ENCODE measurements at places on chromosomes 12 and 14.

- DNase-seq = no peak
These were observed 943 bp upstream of the MGAT4C start for GRCh38 chr12:86257134-86257533.

GRCh38 chr12:116647813-116648212 is 88.6 kb downstream of the MAP1LC3B2 start:
- no peak for DNase-seq

DNA sequence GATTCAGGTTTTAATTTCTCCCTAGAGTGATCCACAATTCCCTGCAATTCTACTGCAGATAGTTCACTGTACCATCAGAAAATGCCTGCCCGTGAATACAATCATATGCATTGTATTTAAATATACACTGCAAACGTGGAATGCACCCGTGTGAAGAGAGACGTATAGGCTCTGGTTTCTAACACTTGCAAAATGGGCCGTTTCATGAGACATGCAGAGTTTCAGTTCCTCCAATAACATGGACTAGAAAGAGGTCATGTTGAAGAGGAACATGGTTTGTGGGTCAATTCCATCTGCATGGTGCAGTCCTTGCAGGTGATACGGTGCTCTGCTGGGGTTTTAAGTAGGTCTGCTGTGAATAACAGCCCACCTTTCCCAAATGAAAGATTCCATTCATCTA is 373.3 kb downstream of the TMEM132D start:
- no peak for DNase-seq

GRCh38 chr12:2664721-2665577 is 129.8 kb upstream of the FKBP4 start:
- no peak for DNase-seq

DNA sequence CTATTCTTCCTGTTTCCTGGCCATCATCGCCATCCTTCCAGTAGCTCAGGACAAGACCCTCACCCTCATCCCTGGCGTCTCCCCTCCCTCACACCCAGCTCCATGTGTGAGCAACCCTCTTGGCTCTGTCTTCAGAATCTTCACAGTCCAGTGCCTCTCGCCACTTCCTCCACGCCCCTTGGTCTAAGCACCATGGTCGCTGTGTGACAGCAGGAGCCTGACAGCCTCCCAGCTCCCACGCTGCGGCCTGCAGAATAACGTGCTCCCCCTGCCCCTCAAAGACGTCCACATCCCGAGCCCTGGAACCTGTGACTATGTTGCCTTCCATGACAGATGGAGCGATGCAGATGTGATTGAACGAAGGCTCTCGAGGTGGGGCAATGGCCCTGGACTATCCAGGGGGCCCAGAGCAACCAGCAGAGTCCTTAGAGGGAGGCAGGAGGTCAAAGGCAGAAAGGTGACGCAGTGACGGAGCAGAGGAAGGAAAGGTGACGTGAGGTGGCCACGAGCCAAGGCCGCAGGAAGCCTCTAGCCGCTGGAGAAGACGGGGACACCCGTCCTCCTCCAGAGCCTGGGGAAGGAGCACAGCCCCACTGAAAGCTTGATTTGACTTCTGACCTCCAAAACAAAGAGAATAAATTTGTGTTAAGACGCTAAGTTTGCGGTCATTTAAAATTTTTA is 139.8 kb downstream of the CALM1 start:
- no peak for DNase-seq
